ENCODE measurements at places on chromosomes 3 and 15.

- no peak for DNase-seq
Measured at GRCh38 chr15:34038871-34039789, at the start of gene AVEN. Gene AVEN (minus strand): TSS chr15:34039204. CDS start chr15:34039046, 158 bp downstream.

GRCh38 chr3:71102111-71102983, 481.2 kb downstream of the FOXP1 start:
- no peak for DNase-seq

DNA sequence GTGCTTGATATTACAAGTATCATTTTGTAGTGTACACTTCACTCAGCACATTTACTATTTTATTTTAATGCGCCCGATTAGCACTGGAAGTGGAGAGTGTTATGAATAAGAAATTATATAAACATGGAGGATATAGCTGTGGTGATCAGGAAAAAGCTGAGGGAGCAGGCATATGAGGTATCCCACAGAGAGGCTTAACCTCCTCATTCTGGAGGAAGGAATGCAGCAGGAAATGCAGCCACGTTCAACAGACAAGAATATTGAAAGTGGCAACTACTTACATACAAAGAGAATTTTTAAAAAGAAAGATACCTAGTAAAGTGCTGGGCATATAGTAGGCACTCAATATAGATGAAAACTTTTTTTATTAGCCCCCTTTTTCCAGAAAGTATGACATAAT, 166.0 kb upstream of the SATB1 start:
- DNase-seq, result no peak

- peak; percentile 61 for DNase-seq
Measured at GRCh38 chr15:92917598-92918407, 17.7 kb downstream of the CHD2 start.

DNA sequence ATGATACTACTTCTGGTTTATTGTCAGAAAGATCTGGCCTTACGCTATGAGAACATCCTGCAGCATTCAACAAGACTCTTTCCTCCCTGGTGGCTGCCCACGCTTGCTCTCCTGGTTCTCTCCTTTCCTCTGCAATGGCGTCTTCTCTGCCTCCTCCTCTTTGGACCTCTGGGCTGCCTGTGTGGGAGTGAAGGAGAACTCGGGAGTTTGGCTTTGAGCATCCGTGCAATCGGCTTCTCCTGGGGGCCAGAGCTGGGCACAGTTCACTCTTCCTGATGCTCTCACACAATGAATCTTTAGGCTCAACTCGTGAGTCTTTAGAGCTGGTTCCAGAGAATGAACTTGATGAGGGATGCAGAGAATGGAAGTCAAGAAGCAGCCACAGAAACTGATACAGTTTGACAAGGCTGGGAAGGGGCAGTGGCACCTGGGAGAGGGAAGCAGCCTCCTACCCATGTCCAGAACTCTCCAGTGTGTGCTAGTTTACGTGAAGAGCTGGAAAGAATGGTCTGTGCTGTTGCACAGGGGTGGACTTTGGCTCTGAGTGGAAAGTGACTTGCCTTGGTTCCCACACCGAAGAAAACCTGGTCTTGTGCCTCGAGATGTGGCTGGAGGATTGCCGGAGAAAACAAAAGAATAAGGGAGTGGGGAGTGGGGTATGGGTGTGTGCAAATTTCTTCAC, 37.9 kb downstream of the RPLP1 start:
- DNase-seq, result no peak

DNA sequence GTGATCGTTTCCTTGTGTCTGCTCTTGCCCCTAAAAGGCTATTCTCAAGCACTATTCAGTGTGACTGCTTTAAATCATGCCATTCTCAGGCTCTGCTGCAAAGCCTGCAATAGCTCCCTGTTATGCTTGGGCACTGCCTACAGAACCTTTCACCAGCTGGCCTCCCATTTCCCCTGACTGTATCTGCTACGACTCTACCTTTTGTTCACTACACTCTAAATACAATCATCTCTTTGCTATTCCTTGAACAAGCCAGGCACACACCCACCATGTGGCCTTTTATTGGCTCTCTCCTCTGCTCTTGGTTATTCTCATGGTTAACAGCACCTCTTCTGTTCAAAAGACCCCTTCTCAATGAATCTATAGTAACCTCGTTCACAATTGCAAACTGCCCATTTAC, 29.6 kb upstream of the FNDC3B start:
- no peak for DNase-seq

DNA sequence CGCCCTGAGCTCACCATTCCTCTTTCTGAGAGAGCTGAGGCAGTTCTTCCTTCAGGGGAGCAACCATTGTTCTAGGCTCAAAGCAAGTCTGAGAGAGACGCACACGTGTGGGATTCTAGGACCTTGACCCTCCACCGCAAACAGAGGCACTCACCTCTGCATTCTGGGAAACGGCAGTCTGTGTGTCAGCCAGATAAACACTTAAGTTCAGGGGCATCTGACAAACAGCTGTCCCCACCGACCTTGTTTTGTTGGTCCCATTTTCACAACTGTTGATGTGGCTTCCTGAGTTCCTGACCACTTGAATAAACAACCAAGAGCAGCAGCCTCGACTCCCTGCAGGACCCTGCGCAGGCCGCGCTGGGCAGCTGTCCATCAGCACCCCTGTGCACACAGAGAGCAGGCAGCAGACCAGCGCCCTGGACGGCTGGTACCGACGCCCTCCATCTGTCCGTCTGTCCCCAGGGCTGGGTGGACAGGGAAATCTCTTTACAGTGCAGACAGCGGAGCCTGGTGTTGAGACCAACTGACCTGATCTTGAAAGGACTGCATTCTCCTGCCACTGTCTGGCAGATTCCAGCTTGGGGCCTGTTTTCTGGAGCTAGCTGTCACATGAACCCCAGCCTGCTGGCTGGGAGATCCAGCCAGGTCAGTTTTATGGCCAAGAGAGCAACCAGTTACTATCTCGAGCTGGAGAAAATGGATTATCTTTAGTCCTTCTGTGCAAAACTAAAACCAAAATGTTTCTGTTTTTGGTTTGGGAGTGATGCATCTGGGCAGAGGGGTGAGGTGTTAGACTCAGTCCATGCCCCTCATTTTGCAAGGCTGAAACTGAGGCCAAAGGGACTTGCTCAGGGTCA, 64.2 kb downstream of the FAM43A start:
- no peak for DNase-seq

- no peak for DNase-seq
Measured at GRCh38 chr3:168622795-168623194, 527.1 kb upstream of the GOLIM4 start.

GRCh38 chr15:86505951-86506350, 426.3 kb downstream of the AGBL1 start:
- DNase-seq, result no peak

GRCh38 chr3:194084284-194084683, 51.7 kb upstream of the HES1 start:
- DNase-seq, result no peak

GRCh38 chr3:189941125-189941524, 179.6 kb downstream of the P3H2 start:
- DNase-seq, result no peak

DNA sequence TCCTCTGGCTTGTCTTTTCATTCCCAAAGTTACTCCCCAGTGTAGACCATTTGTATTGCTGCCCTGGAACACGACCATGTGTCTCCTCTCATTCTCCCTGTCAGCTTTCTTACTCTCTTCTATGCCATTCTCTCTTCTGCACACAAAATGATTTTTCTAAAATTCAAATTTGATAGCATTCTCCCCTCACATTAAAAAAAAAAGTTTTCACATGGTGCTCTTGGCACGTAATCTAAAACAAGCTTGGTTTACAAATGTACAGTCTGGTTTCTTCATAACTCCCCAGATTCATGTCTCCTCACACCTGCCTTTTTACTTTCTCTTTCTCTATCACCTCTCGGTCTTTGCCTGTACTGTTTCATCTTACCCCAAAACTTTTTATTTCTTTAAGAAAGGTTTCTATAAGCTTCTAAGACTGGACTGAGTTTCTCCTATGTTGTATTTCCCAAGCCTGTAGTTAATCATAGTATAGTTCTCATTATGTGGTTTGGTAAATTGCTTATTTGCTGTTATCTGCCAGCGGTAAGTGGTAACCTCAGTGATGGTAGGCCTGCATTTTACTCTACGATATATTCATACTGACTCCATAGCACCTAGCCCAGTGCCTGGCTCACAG, 31.2 kb downstream of the BCHE start:
- no peak for DNase-seq

GRCh38 chr3:43286841-43287499, 630 bp downstream of the SNRK start:
- no peak for DNase-seq

- DNase-seq, result no peak
Measured at GRCh38 chr3:41488501-41488900, 289.2 kb downstream of the CTNNB1 start.

GRCh38 chr15:87986776-87987175, 269.8 kb downstream of the NTRK3 start:
- no peak for DNase-seq

DNA sequence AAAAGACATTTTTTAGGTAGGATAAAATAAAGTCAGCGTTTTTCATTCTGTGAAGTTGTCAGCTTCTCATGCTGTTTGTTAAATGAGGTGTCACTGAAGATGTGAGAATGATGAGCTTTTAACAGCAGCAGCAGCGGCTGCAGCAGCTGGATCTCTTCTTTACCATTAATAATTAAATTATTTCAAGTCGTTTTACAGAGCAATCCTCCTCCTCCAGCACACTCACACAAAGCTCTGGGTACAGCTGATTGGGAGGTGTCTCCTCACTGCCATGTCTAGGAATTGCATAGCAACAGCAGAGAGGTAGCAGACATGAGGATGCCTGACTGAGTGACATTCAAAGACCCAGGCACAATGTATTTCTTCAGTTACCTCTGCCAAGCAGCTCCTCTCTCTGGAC, 46.7 kb upstream of the PLAAT1 start:
- no peak for DNase-seq

DNA sequence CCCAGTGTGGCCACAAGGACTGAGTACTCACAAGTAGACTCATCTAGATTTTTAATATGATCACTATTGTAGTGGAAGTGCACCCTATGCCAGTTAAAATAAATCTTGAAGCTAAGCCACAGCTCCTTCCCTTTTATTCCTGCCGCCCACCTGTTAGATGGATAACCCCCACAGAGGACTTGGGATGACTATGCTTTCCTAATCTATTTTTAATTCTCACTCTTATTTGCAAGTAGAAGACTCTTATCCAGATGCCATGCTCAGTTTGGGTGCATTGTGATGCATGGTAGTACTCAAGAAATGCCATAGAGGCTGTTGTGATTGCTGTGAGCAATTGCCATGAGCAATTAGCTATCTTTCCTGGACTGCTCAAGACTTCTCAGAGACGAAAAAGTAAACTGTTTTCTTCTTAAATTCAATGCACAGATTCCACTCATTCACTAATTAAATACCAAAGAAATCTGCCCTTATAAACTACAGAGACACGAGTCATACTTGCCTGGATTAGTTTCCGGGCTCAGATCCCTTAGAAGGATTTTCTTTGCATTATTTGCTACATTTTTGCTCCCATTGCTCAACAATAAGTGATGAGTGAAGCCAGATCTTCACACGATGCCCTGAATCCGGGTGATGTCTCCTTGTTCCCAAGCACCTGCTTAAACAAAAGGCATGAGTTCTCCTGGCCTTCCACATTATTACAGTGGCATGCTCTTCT, 472.1 kb downstream of the SOX2 start:
- DNase-seq, result no peak

GRCh38 chr3:127003601-127004280, 20.8 kb downstream of the PLXNA1 start:
- no peak for DNase-seq

- no peak for DNase-seq
Measured at GRCh38 chr3:2377281-2377680, 278.6 kb downstream of the CNTN4 start.

DNA sequence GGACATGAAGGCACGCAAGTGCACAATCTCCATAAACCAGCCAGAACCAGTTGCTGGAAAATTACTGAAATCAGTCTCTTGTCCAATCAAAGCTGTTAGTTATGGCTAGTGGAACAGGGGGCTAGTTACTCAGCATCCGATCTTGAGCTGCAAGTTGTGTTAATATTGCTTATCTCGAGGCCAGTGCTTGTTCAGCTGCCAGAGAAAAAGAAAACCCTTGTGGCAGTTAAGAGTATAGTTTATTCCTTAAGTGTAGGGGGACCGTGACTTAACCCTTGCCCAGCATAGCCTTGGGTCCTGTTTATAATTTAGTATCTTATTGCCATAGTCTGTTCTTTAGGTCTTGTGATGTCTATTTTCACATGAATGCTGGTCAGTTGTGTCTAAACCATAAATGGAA, 268.5 kb downstream of the CD47 start:
- no peak for DNase-seq

DNA sequence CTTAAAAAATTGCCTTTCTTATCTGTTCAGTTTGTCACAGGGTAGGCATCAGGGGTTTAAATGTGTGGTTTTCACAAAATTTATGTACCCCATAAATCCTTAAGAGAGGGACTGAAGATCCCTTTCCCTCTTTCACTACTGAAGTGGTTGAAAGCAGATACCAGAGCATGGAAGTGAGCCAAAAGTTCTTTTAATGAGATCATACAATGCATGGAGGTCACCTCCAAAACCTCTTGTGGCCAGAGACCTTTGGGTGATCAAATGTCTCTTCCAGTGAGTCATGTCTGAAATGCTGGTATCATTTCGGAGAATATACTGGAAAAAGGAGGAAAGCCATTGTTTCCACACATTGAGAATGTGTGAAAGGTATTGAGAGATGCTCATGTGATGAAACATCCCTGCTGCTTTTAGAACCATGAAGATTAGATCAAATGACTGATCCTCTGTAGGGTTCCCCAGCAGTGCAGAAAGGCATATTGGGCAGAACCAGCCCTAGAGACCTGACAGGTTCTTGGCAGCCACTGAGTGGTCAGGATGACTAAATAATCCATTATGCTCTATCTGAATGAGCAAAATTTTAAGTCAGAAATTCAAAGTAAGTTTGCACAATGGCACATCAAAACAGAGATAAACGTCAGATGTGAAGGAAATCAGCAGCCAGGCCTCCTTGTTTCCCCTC, 165.8 kb upstream of the SLC2A2 start:
- DNase-seq, result no peak

GRCh38 chr3:141442446-141442845, 44.4 kb upstream of the RASA2 start:
- no peak for DNase-seq

DNA sequence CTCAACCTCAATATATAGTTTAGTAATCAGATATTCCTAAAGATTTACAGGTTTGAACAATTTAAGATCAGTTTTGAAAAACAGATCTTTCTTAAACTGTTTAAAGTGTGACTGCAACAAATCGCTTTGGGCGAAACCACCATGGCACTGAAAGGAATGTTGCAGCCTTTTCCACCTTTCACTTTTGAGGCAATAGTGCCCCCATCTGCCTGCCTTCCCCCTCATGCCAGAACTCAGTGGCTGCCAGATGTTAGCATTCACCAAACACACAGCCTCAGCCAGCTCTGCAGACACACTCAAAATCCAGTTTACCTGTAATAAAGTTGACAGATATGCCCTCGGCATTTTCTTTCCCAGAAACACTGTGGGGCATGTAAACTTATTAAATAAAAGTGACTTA, 3.3 kb downstream of the LYSMD4 start:
- DNase-seq, result no peak

GRCh38 chr3:45943207-45943846, at the start of gene CXCR6:
Gene CXCR6 (plus strand): TSS chr3:45943464. CDS start chr3:45946482, 3,018 bp downstream.
- no peak for DNase-seq

- no peak for DNase-seq
Measured at GRCh38 chr15:75029378-75030022, 6.1 kb downstream of the PPCDC start.

Measured in SIG-M5 (cell line).